Hematopoietic multipotent progenitor cell (in vitro differentiated cells): ENCODE measurements at places on chromosomes 1 and 21.
A peak's percentile ranks its signal among the peaks of the same experiment; 100 is the strongest.

GRCh38 chr21:29771491-29772066, 168.2 kb downstream of the GRIK1 start:
- DNase-seq, result no peak

- no peak for DNase-seq
Measured at GRCh38 chr1:221439747-221440501, 302.0 kb downstream of the DUSP10 start.

GRCh38 chr1:6667139-6667538, 34.5 kb downstream of the DNAJC11 start:
- no peak for DNase-seq

GRCh38 chr21:42389449-42389835, 6.4 kb downstream of the TMPRSS3 start:
- no peak for DNase-seq

DNA sequence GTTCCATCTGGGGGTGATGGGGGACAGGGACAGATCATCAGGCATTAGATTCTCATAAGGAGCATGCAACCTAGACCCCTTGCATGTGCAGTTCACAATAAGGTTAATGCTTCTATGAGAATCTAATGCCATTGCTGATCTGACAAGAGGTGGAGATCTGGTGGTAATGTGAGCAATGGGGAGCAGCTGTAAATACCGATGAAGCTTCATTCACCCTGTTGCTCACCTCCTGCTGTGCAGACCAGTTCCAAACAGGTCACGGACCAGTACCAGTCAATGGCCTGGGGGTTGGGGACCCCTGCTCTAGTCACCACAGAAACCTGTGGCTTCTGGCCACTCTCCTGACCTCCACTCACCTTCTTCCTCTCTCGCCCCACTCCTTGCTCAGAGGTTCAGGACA, 229.9 kb downstream of the PTPRU start:
- DNase-seq, result no peak

- DNase-seq, result peak; percentile 33
Measured at GRCh38 chr21:24045775-24046215, 1561.5 kb downstream of the MRPL39 start.

DNA sequence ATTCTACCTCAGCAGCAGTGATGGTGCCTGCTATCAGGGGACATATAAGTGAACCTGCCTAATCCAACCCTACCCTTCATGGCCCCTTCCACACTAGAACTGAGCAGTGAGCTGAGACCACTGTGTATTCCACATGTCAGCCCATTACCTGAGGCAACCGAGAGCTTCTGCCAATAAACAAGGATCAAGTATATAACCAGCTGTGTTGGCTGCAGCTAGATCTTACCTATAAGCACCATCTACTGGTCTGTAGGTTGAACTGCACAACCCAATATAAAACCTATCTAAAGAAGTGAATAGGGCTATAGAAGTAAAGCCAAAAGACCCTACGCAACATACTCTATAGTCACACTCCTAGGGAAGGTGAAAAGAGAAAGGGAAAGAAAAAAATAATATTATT, 376.9 kb downstream of the HHIPL2 start:
- peak; percentile 1 for DNase-seq

DNA sequence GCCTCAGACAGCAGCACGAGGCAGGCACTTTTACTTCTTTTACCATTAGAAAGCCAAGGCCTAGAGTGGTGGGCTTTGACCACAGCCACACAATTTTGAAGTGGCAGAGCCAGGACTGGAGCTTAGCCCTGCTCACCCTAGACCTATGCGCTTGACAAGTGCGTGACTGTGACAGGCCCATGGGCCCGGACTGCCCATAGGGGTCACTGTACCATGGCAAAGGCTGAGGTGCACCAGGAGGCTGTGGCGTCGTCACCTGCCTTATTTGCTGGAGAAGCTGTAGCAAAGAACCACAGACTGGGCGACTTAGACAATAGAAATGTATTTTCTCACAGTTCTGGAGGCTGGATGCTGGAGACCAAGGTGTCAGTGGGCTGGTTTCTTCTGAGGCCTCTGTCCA, 2.6 kb upstream of the TMEM82 start:
- no peak for DNase-seq

- DNase-seq, result no peak
Measured at GRCh38 chr1:109186733-109187086, 27.0 kb upstream of the SARS1 start.

DNA sequence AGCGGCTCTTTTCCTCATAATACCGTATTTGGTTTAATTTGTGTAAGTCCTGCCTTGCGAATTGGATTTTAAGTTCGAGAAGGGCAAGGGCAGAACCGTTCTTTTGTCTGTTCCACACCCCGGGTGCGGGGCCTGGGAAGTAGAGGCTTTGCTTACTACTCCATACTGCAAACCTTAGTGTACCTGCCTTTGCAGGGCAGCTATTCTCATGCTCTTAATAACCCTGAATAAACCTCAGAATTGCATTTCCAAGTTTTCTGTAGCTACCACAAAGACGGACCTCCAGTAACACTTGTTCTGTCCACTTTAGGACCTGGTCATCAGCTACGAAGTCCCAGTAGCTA, 657 bp upstream of the HNRNPU start:
- DNase-seq, result no peak

DNA sequence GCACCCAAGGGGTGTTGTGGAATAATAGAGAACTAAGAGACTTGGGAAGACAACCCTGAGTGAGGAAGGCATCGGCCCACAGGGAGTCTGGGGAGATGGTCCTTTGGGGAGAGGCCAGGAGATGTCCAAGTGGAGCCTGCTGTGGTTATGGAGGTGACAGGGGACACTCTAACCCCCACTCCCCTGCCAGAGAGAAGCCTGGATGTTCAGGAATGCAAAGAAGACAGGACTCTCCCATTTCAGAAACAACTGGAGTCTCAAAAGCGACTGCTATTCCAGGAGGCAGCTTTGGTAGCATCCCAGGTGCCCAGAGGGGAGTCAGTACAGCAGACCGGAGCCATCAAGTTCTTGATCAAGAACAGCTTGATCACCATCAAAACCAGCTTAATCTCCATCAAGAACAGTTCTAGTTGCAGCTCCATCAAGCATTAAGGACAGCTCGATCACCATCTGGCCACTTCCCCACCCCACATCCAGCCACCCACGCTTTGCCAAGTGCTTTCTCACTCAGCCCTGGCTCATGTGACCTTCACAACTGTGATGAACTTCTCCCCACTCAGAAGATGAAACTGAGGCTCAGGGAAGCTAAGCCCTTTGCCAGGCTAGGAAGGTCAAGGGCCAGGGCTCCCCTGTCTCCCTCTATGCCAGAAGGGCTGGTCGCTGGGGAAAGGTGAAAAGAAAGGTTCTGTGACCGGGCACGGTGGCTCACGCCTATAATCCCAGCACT, 743 bp downstream of the CD52 start:
- no peak for DNase-seq

DNA sequence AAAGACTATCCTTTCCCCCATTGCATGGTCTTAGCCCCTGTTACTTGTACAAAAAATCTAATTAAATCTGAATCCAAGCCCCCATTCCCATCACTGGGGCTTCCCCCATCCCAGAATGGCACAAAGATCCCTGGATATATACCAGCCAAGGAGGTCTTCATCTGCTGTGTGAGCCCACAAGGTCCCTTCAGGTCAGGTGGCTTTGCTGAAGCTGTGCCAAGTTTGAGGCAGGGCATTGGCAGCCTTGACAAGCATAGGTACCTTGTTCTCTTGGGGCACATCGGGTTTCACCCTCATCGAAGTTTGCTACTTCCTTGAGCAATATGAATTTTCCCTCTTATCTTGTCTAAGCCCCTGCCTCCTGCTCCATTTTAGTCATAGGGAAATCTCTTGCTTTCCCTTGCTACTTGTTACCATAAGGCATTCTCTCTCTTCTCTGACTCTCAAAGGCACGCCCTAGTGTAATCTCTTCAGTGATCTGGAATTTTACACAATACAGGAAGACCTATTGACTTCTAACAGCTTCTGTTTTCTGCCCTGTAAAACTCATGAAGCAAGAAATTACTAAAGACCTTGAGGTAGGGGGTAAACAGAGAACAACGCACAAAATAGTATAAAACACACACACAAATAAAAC, 71.4 kb upstream of the COG2 start:
- DNase-seq, result no peak

DNA sequence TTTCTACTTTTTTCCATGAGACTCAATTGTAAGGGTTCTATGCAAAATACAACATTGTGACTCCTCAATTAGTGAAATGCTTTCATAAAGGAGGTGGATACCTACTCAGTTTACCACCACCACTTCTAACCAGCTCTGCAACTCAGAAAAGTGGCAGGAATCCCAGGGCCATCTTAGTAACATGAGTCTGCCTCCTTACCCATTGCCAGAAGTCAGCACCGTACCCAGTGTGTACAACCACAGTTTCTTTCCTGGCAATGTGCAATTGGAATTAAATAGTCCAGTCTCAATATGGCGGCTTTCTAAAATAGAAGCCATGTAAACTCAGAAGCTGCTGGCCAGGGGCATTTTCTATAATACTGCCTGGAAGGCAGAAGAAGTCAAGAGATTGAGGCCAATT, 32.1 kb downstream of the TESK2 start:
- no peak for DNase-seq

DNA sequence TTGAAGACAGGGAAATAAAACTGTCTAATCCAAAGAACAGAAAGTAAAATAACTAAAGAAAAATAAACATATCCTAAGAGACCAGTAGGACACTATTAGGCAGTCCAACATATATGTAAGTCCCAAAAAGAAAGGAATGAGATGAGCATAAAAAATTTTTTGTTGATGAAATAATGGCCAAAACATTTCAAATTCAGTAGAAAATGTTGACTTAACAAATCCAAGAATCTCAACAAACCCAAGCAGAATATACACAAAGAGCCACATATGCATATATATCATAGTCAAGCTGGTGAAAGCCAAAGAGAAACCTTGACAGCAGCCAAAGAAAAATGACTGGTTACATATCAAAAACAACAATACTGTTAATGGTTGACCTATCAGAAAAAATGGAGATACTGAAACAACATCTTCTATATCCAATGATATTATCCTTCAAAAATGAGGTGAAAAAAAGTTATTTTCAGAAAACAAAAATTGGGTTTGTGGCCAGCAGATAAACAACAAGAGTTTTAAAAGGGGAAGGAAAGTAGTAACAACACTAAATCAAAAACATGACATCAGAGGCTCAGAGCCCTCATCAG, 26.4 kb downstream of the ZNF644 start:
- DNase-seq, result no peak

GRCh38 chr1:246147524-246148461, 359.3 kb downstream of the SMYD3 start:
- no peak for DNase-seq

DNA sequence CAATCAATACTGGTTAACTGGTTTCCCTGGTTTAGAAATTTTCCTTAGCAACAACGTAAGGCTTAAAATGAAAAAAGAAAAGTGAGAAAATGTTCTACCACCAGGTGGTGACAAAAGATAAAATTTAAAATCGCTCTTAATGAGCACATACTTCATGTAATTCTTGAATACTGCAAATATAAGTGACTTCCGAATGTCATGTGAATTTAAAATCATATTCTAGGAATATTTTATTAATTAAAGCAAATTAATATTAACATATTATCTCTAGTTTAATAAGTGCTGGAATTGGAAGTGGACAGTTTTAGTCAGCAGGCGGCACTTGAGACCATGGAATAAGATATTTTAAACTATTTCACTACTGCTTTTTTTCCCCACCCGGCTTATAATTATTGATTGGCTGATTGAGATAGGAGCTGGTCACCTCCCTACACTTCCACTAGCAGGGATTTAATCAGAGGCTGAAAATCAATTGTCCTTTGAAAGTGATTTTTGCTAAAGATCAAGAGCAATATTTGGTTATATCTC, 5.0 kb upstream of the ADAMTS1 start:
- no peak for DNase-seq

GRCh38 chr1:9179463-9180110, 50.7 kb upstream of the GPR157 start:
- no peak for DNase-seq

GRCh38 chr1:184044603-184045376, 6.7 kb upstream of the TSEN15 start:
- no peak for DNase-seq

DNA sequence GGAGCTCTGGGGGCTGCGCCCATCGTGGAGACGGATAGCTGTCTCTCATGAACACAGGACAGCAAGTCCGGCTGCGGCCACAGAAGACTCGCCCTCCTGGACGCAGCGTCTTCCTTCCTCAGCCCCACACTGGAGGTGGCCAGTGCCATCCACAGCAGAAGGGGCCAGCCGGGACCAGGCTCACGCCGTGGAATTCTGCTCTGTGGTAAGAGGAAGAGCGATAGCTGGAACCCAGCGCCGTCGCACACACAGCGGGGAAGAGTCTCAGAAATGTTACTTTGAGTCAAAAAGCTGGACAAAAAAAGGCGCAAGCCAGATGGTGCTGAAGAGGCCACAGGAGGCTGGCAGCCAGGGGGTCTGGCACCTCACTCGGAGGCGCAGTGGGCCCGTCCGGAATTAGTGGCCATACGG, 113.9 kb upstream of the COL6A1 start:
- DNase-seq, result no peak

DNA sequence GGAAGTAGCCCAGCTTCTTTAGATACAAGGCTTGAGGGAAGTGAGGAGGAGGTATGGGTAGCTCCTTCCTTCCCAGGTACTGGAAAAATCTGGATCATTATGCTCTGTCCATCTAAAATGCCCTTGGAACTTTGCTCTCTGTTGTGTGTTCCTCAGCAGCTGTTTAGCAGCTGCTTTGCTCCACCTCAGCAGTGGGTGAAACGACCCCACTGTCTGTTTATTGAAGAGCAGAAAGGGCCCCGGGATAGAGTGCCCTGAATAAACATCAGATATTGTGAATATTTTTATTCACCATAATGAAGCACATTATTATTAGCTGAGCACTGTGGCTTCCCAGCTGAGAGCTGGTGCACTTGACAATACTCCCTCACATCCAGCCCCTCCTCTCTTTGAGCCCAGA, 237.9 kb downstream of the PBX1 start:
- DNase-seq, result no peak

- DNase-seq, result peak; percentile 18
Measured at GRCh38 chr1:85116856-85117255, 68.6 kb upstream of the MCOLN3 start.

DNA sequence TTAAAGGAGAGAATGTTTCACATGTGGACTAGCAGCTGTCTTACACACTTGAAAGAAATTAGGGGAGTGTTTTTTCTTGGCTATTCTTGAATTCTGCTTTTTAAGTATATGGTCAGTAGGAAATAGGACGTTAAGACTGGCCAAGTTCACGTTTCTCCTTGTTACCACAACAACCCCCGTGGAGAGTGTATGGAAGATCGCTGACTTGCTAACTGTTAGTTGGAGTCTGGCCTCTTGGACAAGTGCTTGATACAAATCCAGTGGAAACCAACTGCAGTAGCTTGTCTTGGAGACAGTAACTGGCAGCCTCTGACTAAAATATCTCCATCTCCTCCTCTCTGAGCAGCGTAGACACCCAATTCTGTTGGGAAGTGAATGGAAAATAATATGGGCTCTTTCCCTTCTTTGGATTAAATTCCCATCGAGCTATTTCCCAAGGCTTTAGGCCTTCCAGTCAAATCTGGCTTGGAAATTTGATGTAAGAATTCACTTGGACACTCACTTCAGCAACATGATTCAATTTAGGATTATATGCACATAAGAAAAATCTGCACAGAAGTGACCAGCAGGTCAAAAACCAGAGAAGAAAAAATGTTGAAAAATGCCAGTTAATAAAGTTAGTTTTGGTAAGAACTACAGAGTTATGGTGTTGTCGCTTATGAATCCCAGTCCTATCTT, 3.6 kb upstream of the NFIA start:
- no peak for DNase-seq

GRCh38 chr1:228043281-228043848, 36.6 kb downstream of the WNT3A start:
- DNase-seq, result no peak
